Femur (tissue), 1 donor: ENCODE measurements at places on chromosomes 11 and 22.
A peak's percentile ranks its signal among the peaks of the same experiment; 100 is the strongest.

- no peak for DNase-seq
These were observed 7.5 kb upstream of the KRTAP5-7 start for GRCh38 chr11:71519546-71519945.

- no peak for DNase-seq
These were observed 12.6 kb downstream of the UCP3 start for GRCh38 chr11:73996161-73996747.

- DNase-seq = no peak
These were observed 3.6 kb downstream of the CHADL start for GRCh38 chr22:41237036-41237706.

- DNase-seq = peak; percentile 67
These were observed 79.1 kb upstream of the LMO2 start for GRCh38 chr11:33970984-33971466.

- no peak for DNase-seq
These were observed 28.2 kb downstream of the JHY start for GRCh38 chr11:122910775-122911174.

DNA sequence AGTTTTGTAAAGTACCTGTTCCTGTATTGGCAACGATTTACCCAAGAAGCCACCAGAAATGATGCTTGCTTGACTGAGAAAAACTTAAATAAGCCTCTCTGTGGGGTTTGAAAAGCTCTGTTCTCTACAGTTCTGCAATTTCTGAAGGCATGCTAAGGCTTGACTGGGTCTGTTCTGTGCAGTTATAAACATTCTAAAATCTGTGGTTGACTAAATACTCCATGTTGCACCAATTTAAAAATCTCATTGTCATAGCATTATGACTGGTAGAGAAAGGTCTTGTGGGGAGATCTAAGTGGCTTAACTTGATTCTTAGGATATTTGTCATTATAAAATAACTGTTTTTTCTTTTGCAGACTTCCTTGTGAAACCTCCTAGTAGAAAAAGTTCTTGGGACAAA, 73.7 kb downstream of the MTMR3 start:
- no peak for DNase-seq

- DNase-seq = no peak
These were observed 5.1 kb downstream of the OR10V1 start for GRCh38 chr11:59708537-59708936.
